T-helper 9 cell (primary cell): ENCODE measurements at places on chromosomes 13 and 19.

DNA sequence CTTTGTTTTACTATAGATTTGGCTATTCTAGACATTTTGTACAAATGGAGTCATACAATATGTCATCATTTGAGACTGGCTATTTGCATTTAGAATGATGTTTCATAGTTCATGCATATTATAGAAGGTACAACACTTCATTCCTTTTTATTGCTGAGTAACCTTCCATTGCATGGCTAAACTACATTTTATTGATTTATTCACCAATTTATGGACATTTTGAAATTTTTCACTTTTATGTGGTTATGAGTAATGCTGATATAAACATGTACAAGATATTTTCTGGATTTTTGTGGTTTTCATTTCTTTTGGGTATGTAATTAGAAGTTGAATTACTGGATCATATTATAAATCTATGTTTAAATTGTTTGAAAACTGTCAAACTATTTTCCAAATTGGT is 710.3 kb upstream of the SLITRK5 start:
- no peak for DNase-seq

- DNase-seq: no peak
Observed at GRCh38 chr19:7921967-7922835, 2.1 kb downstream of the SNAPC2 start.

DNA sequence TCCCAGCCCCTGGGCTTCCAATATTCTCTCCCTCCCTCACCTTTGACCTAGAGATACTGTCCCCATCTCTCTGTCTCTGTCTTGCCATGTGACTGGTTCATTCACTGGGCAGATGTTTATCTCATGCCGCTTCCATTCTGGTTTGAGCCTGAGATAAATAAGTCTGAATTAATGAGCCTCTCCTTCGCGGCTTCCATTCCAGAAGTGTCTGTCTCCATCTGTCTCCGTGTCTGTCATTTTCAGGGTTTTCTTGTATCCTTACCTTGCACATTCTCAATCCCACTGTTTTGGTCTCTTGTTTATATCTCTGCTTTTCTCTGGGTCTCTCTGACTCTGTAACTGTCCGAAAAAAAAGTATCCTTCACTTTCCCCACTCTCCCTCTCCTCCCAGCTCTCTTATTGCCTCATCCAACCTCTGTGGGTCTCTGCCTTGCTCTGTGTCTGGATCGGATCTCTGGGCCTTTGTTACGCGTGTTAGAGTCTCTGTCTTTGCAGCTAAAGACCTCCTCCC is 4.3 kb downstream of the SPHK2 start:
- DNase-seq: no peak

DNA sequence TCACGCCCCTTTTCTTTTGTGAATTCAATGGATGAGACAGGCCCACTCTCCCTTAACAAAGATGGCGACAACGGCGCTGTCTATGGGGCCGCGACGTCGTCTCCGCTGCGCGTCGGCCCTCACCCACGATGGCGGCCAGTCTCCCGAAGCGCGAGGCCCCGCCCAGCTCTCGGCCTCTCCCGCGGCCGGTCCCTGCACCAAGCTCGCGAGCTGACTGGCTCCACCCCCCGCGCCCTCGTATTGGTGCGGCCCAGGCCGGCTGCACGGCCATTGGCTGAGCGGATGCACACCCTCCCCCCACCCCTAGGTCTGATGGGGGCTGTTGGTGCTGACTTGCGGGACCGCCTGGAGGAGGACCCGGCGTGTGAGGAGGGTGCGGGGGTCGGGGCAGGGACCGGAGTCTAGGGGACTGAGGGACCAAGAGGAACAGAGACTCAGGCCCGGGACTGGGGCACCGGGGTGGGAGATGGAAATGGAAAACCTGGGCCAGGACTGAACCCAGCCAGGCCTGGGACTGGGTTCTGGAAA is 4.8 kb downstream of the SPHK2 start:
- DNase-seq: peak; percentile 89

- no peak for DNase-seq
Observed at GRCh38 chr19:33208904-33209849, 15.0 kb downstream of the LRP3 start.

GRCh38 chr13:37383046-37383445 is 215.5 kb downstream of the POSTN start:
- no peak for DNase-seq

GRCh38 chr13:96473526-96474180 is 383.7 kb downstream of the HS6ST3 start:
- no peak for DNase-seq

GRCh38 chr19:2944403-2944774 is 382 bp downstream of the ZNF77 start:
- DNase-seq: peak; percentile 2

DNA sequence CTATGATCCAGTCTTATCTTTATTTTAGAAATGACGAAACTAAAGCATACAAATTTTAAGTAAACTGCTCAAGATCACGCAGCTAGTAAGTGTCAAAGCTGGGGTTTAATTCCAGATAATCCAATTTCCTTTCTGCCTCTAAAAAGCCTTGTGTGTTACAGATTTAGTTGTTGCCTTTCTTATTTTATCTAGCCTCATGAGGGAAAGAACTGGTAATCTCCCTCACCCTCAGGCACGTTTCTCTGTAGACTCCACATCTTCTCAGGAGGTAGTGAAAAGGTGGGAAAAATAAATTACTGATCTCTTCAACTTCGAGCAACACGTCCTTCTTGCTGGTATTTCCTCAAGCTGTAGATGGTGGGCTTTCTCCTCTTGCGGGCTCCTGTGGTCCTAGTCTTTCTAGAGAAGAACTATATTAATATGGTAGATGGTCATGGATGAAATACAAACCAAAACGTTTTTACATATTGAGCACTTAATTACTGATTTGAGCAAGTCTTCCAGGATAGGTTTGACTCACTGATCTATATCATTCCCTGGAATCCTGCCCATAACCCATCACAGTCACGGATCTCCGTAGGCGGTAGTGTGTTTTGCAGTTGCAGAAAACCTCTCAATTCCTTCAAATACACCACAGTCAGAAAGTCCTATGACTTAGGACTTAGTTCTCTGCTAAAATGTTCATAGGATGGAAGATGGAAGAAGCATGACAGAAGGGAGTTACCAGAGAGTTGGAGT is 519.5 kb downstream of the DCT start:
- DNase-seq: no peak

- no peak for DNase-seq
Observed at GRCh38 chr19:10353793-10354391, 14.5 kb upstream of the ICAM3 start.

DNA sequence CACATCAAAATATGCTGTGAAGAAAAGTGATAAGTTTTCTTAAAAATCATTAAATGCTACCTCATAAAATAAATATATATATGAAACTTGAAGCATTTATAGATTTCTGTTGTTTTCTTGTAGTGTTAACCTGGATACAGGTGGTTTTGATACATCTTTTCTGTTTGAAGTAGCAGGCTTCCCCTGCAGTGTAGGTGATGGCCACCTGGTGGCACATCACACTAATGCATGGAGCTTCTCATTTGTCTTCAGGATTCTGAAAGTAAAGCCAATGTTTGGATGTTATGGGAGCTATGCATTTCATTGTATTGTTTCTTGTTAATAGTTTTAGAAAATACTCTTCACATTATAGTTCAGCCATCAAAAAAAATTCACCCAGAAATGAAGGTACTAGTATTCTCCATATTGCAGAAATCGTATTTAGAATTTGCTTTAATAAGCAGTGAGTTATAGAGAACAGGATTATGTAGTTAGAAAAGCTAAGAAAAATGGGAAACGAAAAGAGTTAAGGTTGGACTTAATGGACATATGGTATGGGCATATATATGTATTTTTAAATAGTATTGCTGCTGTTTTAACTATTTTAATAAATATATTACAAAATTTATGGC is 18.7 kb downstream of the GPR180 start:
- DNase-seq: no peak
